Activated CD8-positive, alpha-beta memory T cell treated with anti-CD3 and anti-CD28 coated beads, Interleukin-2, amount 50 U/mL, for 4 hours (primary cell): ENCODE measurements at places on chromosomes 7 and 10.

GRCh38 chr10:113665806-113666354 is 2.0 kb upstream of the NRAP start:
- DNase-seq, result no peak

GRCh38 chr7:54689394-54690049 is 69.5 kb downstream of the SEC61G start:
- DNase-seq, result no peak

GRCh38 chr10:100364735-100365391 is 17.8 kb downstream of the SCD start:
- no peak for DNase-seq

- no peak for DNase-seq
These were observed 2.2 kb upstream of the GRIFIN start for GRCh38 chr7:2478399-2478785.

GRCh38 chr7:30485667-30486066 is 7.1 kb upstream of the NOD1 start:
- no peak for DNase-seq

- DNase-seq, result no peak
These were observed 56.1 kb downstream of the ZNF783 start for GRCh38 chr7:149317986-149318672.
